ENCODE measurements at places on chromosomes 13 and 19.

DNA sequence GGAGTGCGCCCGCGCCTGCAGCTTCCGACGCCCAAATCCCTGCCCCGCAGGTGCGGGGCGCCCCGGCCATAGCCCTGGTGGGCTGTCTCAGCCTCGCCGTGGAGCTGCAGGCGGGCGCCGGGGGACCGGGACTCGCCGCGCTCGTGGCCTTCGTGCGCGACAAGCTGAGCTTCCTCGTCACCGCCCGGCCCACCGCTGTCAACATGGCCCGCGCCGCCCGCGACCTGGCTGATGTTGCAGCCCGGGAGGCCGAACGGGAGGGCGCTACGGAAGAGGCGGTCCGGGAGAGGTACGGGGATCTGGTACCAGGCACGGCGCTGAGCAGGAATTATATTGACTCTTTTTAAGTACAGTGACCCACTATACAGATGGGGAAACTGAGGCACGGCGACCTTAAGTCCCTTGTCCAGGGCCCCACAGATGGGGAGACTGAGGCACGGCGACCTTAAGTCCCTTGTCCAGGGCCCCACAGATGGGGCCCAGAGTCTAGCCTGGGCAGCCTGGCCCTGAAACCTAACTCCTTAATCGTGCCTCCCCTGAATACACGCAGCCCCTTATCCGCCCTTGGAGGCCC lies 586 bp downstream of the MRI1 start:
- DNase-seq, result no peak

DNA sequence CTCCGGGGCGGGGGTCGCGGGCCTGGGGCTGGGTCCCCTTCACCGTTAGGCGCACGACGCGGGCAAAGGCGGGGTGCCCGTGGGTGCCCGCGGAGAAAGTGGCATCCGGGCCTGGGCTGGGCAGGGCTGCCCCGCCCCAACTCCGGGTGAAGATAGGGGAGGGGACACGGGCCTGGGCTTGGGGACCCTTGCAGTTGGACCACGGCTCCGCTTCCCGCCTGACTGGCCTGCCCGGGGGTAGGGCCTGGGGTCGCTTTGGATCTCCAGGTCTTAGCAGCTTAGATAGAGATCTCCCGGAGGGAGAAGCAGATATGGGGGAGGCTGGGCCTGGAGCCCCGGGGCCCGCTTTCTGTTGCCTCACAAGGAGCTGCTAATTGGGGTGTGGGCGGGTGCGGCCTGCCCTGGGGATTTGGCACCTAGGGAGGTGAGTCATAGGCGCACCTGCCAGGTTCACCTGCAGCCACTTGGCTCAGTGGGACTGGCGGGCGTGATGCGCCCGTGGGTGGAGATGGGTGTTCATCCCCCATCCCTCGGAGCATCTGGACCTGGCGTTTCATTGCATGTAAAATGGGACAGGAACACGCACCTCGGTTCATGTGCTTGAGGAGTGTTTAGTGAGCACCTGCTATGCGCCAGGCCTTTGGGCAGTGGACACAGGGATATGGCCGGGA lies 585 bp downstream of the MAP1S start:
- no peak for DNase-seq

- DNase-seq, result no peak
These were observed 5.6 kb downstream of the UHRF1 start for GRCh38 chr19:4914736-4915501.

- no peak for DNase-seq
These were observed 15.9 kb upstream of the TICAM1 start for GRCh38 chr19:4847190-4847973.

- no peak for DNase-seq
These were observed 23.1 kb downstream of the UNC13A start for GRCh38 chr19:17665058-17665457.

- DNase-seq, result no peak
These were observed 457.9 kb downstream of the FOXO1 start for GRCh38 chr13:40208517-40208916.

- no peak for DNase-seq
These were observed 9.8 kb upstream of the DACT3 start for GRCh38 chr19:46670813-46671212.

- no peak for DNase-seq
These were observed 179.4 kb downstream of the KLF12 start for GRCh38 chr13:73954808-73955207.

GRCh38 chr13:44660050-44660449 lies 83.9 kb upstream of the TSC22D1 start:
- DNase-seq, result no peak

DNA sequence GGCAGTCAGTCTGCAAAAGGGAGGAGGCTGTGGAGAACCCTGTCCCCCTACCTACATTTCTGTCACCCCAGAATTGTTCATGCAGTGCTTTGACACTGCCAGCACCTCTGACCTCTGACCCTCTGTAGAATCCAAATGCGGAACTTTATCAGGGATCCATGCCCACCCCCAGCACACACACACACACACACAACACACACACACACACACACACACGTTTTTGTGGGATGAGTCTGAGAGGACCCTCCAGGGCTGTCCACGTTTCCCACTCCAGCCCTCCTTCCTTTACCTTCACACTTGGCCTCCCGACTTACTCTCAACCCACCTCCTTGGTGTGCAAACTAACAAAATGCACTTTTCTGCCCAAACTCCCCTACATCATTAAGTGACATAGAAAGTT lies 42.3 kb upstream of the TSHZ3 start:
- no peak for DNase-seq

- no peak for DNase-seq
These were observed 598.7 kb upstream of the SPRY2 start for GRCh38 chr13:80939581-80939980.

GRCh38 chr13:61774903-61775302 lies 359.3 kb upstream of the PCDH20 start:
- no peak for DNase-seq

DNA sequence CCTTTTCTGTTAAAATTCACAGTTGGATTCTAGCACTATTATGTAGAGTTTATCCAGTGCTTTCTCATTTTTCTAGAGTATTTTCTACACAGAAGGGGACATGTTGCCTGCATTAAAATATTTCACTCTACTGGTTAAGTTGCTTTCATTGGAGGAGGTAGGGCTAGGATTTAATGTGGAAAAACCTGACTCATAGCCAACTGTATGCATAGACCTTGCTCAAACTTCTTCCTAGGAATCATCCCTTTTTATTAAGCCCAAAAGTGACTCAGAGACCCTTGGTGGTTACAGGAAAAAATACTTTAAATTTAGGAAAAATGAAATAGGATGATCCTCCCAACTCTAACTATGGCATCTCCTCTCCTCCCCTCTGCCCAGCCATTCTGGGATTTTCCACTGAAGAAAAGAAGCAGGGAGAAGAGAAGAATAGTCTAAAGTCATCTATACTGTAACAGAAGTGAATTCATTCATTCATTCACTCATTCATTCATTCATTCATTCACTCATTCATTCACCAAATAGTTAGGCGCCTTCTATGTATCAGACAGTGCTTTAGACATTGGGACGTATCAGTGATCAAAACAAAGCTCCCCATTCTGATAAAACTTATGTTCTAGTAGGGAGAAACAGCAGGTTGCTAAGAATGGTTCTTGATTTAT lies 109.0 kb upstream of the HTR2A start:
- DNase-seq, result no peak

- DNase-seq, result no peak
These were observed 9.1 kb downstream of the ZNF555 start for GRCh38 chr19:2850256-2850925.

- DNase-seq, result no peak
These were observed 29.6 kb downstream of the OLFM4 start for GRCh38 chr13:53058065-53058679.

- no peak for DNase-seq
These were observed at the start of gene KLK15 for GRCh38 chr19:50833117-50833801. Gene KLK15, minus strand, starts transcription at chr19:50833574. Its CDS starts 2,082 bp downstream, at chr19:50831492.

DNA sequence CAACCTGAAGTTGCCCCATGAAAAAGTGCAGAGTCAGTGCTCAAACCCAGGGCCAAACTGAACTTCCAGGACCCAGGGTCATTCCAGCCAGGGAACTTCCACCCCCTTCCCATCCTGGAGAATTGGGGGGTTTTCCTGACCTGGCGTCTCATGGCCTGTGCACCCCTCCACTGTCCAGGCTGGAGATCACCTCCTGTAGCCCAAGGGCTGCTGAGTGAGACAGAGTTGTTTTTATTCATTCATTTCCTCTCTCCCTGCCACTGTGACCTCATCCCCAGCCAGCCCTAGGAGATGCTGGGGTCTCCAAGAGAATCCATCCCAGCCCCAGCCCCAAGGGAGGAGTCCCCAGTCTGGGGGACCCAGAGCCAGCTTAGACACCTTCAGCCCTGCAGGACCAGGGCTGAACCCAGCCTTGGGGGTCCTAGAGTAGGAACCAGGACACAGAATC lies 4.2 kb downstream of the FCHO1 start:
- DNase-seq, result no peak
